ENCODE measurements at places on chromosomes 16 and 17.
A peak's percentile ranks its signal among the peaks of the same experiment; 100 is the strongest.

DNA sequence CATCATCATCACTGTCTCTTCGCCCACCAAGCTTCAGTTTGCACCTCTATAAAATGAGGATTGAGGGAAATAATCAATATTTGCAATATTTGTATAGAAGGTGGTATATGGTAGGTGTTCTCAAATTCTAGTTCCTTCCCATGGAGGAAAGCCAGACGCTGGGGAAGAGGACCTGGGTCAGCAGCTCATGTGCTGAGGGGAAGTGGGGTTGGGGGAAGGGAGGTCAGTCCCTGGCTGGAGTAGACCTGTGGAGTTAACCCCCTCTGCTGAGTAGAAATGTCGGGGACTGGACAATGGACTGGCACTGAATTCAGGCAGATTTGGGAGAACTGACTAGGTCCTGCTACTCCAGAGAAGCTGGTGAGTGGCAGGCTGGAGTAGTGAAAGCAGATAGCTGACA is 12.8 kb upstream of the ITGB3 start:
- no peak for DNase-seq

DNA sequence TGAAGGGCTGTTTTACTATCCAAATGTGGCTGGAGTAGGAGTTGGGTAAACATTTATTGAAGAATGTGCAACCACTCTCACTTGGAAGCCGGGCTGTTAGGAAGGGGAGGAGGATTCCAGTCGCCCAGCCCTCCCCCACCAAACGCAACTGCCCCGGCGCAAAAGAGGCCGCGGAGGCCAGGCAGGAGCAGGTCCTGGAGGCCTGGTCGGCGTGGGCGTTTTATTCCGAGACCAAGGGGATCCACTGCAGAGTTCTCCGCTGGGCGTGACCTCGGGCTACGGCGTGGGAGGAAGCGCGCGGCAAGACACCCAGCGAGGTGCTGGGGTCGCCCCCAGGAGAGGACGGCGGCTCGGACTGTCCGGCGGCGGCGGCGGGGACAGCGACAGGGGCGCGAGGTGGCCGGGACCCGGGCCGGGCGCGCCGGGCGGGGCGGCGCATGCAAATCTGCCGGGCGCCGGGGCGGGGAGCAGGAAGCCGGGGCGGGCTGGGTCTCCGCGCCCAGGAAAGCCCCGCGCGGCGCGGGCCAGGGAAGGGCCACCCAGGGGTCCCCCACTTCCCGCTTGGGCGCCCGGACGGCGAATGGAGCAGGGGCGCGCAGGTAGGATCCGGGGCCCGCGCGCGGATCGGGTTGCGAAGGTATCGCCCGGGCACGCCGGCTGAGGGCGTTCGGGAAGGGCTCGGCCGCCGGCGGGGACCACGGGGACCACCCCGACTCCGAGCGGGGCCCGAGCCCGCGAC is at the start of gene IL4R:
Gene IL4R, plus strand, starts transcription at position 553 of the 739 bp plus-strand sequence. CDS start 26,230 bp downstream, outside the sequence.
- DNase-seq: peak; percentile 79

- no peak for DNase-seq
Measured at GRCh38 chr17:78104540-78104941, 24.0 kb downstream of the TMC6 start.

DNA sequence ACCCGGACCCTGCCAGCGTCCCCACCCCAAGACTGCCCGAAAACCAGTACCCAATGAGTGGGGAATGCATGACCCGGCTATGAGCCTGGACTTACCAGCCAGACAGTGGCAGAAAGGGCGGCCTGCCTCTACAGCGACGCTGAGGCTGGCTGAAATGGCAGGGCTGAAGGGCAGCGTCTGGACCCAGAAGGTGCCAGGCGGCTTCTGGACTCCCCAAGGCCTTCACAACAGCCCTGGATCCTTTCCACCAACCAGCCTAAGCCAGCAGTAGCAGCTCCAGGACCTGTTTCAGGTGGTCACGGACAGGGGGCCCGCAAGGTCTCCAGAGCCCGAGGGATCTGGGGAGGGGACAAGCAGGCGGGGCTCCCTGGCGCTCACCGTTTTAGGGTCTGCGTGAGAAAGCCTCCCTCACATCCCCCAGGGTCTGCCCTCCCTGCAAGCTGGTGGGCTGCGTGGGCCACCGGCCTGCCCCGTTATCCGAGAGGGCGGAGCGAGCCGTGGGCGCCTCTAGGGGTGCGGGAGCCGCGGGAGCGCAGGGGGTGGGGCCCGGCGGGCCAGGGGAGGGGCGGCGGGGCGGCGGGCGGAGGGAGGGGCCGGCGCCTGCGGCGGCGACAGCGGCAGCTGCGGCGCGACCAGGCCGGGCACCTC is at the start of gene RIPOR1:
Gene RIPOR1, plus strand, starts transcription at position 608 of the 648 bp plus-strand sequence. CDS start 9,618 bp downstream, outside the sequence.
- DNase-seq: peak; percentile 94

DNA sequence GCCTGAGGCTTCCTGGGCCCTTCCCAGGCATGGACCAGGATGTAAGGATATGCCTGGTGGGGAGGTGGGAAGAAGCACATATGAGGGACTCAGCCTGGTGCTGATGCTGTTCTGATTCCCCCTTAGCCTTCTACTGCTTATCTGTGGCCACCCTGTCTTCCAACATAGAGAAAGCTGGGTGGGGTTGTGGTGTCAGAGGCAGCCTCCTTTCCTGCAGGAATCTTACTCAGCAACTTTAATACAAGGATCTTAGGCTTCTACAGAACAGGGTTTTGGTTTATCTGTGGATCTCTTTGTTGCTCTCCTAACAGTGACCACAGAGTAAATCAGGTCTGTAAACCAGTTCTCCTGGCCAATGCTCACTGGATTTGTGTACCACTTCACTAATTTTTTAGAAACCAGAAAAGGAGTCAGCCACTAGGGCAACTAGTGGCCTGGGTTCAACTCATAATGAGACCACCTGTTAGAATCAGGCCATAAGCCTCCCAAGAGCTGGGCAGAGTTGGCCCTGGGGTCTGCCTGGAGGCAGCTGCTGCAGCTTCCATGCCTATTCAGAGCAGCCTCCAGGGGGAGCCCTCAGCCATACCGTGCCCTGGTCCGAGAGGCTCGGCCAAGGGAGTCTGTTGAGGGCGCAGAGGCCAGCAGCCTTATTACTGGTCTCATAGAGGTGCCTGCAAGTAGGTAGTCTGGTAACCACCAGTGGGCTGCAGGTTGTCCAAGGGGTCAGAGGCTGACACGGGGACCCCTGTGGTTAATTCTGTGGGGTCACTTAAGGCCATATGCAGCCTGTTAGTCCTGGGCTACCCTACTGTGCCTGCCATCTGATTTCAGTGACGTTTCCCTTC is 7.1 kb downstream of the HAS3 start:
- peak; percentile 80 for DNase-seq

All from GM03348 (cell line).